ENCODE measurements at places on chromosomes 7 and 10.

DNA sequence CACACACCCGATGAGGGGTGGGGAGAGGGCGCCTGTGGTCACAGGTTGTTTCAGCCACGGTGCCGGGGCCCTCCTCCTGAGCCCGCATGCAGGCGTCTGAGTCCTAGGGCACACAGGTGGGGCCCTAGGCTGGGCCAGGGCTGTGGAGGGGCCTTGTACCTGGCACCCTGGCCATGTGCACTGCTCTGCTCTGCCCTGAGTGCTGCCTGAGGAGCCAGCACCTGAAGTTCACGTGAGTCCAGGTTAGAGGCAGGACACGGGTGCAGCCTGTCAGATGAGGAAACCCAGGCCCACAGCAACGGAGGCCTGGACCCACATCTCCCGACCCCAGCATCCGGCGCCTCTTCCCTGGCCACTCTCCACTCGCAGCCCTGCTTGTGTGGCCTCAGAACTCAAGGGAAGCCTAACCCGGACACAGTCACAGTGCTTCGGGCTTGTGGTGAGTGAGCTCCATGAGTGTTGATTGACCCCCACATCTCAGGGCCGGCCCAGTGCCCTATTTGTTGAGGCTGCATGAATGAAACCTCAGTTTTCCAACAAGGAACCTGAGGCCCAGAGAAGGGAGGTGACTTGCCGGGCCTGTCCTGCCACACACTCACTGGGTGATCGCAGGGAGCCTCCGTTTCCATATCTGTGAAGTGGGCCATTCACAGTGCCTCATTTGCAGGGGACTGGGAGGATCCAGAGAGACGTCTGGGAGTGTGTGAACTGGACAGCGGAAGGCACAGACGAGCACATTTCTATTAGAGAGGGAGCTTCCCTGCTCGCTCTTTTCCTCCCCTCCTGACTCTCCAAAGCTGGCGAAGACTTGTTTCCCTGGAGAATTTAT lies 39.6 kb downstream of the PPIF start:
- DNase-seq = no peak

GRCh38 chr7:484356-485101 lies 35.1 kb downstream of the PDGFA start:
- no peak for DNase-seq

DNA sequence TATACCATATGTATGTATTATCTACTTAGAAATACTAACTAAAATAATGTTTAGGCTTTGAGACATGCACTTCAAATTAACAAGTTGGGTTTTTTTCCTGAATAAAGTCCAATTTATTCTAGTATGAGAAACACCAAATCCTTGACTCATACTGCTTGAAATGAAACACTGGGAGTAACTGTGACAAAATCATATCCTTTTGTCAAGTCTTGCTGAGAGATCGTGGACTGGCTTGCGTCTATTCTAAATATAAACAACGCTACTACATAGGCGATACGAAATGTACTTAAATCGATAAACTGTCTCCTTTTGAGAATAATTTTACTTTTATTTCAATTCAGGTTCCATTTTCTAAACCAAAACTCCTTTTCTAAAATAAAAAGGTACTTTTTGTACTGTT lies 16.3 kb downstream of the SMURF1 start:
- DNase-seq = no peak

- DNase-seq = no peak
Observed at GRCh38 chr10:5930272-5930671, 40.2 kb downstream of the FBH1 start.

DNA sequence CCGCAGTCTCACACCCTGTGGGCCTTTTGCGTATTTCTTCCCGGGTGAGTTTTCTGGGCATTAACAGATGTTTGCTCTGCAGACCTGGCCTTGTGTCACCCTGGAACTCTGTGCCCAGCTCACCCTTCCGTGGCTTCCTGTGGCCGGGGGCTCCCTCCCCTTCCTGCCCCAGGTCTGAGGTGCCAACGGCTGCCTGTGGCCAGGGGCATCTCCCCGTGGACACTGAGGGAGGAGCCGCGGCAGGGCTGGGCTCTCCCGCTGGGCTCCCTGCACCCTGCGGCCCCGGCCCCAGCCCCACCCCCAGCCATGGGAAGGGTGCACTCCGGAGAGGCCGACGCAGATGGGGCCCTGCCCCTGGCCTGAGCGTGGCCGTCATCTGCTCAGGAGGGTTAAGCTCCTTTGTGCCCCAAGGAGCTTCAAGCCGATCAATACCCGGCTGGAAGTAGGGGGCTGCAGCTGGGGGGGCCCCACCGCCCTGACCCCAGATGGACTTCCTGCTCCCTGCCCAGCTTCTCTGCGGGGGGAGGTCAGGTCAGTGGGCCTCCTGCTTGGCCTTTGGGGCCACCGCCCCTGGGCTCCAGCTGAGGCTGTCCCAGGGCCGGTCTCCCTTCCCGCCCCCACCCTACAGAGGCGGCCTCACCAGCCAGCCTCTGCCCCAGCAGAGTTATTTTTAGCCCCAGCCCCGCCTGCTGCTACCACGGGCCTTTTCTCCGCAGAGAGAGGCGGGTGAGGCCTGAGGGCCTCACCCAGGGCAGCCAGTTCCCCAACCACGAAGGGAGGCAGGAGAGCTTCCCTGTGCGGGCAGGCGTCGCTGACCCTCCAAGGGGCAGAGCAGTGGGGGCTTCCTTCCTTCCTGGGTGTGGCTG lies 24.2 kb downstream of the PWWP2B start:
- peak; percentile 52 for DNase-seq
